EH (cell line): ENCODE measurements at places on chromosomes 1 and 21.
A peak's percentile ranks its signal among the peaks of the same experiment; 100 is the strongest.

GRCh38 chr1:150165622-150166612, 16.2 kb downstream of the PLEKHO1 start:
- DNase-seq = peak; percentile 68

GRCh38 chr1:245588116-245588639, 433.4 kb downstream of the KIF26B start:
- DNase-seq = no peak

- no peak for DNase-seq
Measured at GRCh38 chr1:151835596-151835995, 4.0 kb upstream of the RORC start.

DNA sequence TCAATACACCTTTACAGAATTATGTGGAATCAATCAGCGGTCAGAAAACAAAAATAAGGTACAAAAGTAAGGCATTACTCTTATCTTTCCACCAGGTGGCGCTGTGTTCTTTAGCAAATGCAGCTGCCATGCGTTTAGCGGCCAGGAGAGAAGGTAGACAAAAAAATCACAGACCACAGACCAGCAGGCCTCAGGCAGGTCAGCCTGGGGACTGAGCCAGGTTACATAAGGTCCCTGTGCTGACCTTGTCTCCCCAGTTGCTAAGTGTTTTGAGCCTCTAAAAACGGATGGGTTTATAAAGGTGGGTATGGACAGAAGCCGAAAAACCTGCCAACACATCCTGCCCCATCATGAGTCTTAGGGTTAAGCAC, 2.8 kb downstream of the RGS16 start:
- peak; percentile 75 for DNase-seq

GRCh38 chr21:37266515-37267221, 466 bp downstream of the VPS26C start:
- DNase-seq = peak; percentile 48

- DNase-seq = no peak
Measured at GRCh38 chr1:115545096-115545720, 96.6 kb upstream of the VANGL1 start.

DNA sequence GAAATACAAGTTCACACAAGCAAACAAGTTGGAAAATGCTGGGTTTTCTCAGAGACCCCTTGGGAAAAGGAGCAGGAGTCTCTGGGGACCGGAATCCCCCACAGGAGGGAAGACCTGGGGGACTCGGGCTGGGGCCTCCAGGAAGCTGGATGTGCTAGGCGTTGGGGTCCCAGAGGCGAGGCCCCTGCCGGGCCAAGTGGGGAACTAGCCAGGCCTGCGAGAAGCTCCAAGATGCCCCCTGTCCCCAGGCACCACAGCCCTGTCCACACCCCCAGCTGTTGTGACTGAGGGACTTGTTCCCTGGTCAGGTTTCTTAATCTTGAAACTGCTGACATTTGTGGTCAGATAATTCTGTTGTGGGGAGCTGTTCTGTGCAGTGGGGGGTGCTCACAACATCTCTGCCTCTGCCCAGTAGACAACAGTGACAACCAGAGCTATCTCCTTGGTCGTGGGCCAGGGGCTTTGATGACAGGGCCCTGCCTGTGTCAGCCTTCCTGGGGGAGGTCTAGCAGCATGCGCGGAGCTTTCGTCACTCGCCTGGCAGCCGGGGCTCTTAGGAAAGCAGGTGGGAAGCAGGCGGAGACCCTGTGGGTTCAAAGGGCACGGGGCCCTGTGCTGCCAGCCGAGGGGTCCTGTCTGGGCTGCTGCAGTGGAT, 126.4 kb upstream of the ARHGEF16 start:
- DNase-seq = no peak

GRCh38 chr1:36654586-36654985, 171.9 kb upstream of the CSF3R start:
- no peak for DNase-seq

DNA sequence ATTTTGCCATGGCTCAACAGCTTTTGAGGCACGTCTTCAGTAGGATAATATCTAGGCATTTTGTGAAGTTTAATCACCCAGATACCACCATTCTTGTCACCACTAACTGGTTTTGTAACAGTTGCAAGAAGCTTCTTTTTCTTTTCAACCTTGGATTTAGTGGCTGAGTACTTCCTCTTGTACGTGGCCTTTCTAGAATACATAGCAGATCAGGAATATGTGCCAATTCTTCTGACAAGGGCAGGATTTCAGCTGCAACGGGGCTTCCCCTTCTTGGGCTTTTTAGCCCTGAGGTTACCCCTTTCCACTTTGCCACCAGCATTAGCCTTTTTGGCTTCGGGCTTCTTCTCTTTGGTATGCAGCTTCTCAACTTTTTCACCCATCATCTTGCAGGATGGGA, 79.3 kb upstream of the WARS2 start:
- no peak for DNase-seq

- no peak for DNase-seq
Measured at GRCh38 chr1:172004671-172005070, 163.4 kb downstream of the DNM3 start.

GRCh38 chr1:74908797-74909196, 175.8 kb downstream of the TYW3 start:
- DNase-seq = no peak

DNA sequence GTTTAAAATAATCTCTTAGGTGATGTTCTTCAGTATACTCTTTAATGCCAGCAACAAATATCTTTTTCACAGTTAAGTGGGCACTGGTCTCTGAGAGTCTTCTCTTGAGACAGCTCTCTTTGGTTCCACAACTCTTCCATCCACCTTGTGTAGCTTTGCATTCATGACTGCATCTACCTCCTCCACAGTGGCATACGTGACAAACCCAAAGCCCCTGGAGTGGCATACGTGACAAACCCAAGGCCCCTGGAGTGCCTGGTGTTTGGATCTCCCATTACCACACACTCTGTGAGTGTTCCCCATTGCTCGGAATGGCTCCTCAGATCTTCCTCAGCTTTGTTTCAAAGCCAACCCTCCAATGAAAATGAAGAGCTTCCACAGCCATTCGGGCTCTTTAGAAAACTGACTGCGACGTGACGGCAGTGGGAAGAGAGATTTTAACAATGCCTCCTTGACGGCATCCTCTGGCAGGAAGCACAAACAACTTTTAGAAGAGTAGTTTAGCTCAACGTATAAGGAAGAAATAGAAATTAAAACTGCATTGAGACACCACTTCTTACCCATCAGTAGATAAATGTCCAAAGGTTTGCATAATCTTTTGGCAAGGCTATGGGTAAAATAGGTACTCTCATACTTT, 45.8 kb downstream of the SLC30A7 start:
- DNase-seq = no peak

DNA sequence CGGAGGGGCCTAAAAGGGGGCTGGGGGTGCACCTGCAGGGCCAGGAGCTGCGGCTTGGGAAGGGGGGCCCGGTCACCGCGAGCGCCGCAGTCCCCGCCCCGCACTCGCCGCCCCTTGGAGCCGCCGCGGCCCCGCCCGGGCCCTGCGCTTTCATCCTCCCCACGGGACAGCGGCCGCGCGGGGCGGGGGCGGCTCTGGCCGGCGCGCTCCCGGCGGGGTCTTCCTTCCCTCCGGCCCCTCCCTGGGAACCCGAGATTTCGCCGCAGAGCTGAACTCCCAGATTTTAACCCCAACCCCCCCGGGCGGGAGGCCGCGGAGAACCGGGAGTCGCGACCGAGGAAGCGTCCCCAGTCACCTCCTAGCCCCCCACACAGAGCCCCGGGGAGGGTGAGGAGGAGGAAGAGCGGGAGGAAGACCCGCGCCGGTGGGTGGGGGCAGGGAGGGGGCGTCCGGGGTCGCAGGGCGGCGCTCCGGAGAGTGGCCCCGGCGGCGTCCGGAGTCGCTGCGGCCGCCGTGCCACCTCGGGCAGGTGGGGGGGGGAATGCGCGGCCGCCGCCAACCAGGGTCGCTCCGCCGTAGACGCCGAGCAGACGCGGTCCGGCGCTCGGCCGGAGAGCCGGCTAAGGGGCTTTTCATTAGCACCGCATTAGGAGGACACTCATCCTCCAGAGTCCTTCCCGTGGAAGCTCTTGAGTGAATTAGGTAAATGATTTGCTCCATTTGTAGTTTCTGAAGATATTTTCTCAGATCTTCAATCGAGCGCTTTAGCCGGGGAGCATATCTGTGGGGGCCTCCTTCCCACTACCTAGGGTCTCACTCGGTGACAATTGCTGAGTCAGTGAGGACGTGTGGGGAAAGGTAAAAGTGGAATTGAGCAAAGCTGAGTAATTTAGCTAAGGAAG, 31.6 kb upstream of the NFIA start:
- no peak for DNase-seq

- peak; percentile 30 for DNase-seq
Measured at GRCh38 chr1:162561616-162562469, at the start of gene UAP1. UAP1 (plus strand) TSS chr1:162561722; CDS start chr1:162566069, 4,347 bp downstream.

GRCh38 chr1:119453021-119453420, 38.1 kb downstream of the HSD3B2 start:
- DNase-seq = peak; percentile 47

GRCh38 chr1:46248122-46248920, 758 bp downstream of the RAD54L start:
- DNase-seq = peak; percentile 31

DNA sequence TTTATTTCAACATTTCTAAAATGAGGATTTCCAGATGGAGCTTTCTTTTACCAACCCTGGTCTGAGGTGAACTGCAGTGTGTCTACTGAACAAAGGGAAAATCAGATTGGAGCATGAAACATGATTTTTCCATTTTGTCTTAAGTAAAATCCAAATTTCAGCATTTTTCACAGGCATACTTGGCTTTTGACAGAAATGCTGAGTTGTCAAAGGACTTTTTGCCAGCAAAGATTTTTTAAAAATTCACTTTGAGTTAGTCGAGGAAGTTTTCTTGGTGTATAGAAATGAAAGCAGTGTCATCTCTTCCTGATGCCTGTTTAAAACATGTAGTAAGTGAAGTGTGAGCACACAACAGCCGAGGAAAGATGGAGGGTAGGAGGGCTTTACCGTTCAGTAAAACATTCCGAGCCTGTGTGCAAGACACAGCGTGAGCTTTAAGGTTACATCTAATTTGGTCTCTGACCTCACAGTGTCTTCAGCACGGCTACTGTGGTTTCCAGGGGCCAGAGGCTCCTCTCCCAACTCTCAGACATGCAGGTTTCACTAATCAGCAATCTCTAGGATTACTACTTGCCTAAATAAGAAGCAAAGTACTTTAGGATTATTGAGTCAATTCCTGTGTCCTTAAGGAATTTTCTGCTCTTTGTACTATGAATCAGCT, 45.9 kb downstream of the SAMD13 start:
- peak; percentile 64 for DNase-seq

DNA sequence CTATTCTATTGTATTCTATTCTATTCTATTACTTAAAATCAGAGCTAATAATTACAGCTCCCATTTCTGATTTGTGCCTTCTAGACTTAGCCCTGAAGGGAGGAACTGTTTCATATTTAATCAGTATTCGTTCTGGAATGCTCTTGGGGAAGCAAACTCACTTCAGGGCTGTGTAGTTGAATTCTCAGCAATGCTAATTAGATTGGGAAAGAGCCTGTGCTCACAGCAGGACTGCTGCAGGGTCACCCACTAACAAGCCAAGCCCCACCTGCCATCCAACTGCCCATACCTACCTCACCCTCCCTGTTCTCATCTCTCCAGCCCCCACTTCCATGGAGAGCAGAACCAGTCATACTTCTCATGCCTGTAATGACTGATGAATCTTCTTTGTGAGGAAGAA, 464.2 kb downstream of the PTPRU start:
- DNase-seq = no peak

DNA sequence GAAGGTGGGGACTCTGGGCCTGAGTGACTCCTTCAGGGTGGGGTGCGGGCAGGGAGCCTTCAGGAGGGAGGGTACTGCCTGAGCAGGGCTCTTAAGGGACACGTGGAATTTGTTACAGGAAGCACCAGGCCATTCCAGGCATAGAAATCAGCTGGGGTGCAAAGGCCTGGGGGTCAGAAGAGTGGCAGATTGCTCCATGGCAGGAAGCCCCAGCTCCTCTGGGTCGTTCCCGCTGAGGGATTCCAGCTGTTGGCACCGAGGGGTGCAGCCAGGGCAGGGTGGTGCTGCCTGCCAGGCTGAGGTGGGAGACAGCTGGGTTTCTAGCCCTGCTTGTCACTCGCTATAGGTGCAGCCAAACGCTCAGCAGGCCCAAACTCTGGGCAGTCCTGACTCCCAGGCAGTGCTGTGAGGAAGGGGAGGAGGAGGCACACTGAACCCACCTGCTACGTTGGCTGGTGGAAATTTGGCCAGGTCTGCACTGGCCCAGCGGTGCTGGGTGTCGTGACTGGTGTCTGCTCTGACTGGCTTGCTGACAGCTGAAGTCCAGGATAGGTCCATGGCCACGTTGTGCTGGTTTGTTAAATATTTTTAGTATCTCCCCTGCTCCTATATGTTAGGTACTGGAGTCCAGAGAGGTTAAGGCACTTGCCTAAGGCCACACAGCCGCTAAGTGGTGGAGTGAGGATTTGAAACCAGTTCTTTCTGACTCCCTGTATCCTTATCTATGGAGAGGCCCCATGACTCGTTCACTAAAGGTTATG, 19.3 kb downstream of the TNFRSF1B start:
- no peak for DNase-seq

- no peak for DNase-seq
Measured at GRCh38 chr21:38511662-38512243, 13.5 kb upstream of the ERG start.

DNA sequence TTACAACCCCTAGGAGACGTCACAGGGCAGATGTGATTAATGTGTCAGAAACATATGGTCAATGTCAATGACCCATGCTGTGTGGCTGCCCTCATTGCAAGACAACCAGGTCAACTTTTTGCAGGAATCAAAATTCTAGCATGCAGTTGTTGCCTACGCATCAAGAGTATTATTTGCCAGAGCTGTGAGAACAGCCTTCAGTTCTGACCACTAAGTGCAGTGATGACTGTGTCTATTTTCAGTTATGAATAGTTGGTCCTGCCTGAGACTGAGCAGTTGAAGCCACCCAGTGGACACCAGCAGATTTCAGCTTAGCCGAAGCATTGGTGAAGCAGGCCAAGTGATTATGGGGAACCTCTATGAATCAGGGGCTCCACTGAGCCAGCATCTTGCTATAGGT, 47.3 kb downstream of the LYPLAL1 start:
- peak; percentile 5 for DNase-seq

GRCh38 chr1:66295803-66296202, 238.2 kb upstream of the SGIP1 start:
- DNase-seq = no peak

DNA sequence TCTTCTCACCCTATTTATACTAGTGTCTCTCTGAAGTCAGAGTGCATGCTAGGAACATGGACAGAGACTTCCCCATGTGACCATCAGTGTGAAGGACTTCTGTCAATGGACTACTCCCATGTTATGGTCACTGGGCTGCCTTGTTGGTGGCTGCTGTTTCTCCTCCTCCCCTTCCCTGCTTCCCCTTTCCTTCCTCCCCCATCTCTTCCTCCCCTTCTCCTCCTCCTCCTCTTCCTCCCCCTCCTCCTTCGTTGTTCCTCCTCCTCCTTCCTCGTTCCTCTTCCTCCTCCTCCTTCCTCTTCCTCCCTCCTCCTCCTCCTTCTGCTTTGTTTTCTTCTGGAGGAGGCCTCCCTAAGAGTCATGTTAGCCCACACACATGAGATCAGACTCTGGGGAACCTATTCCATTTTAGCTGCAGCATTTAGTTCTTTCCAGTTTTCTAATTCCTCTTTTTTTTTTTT, 35.8 kb downstream of the IER5 start:
- DNase-seq = no peak
